HT-29 (cell line): ENCODE measurements at places on chromosomes 16 and 17. TPM values are rescaled to one million over a fixed set of nuclear protein-coding genes. Genes with fewer than 3 reads are reported as not detected.

SLC16A13 gene
- 0.16 and 0.28 TPM in 2 replicates for total RNA-seq

DNA sequence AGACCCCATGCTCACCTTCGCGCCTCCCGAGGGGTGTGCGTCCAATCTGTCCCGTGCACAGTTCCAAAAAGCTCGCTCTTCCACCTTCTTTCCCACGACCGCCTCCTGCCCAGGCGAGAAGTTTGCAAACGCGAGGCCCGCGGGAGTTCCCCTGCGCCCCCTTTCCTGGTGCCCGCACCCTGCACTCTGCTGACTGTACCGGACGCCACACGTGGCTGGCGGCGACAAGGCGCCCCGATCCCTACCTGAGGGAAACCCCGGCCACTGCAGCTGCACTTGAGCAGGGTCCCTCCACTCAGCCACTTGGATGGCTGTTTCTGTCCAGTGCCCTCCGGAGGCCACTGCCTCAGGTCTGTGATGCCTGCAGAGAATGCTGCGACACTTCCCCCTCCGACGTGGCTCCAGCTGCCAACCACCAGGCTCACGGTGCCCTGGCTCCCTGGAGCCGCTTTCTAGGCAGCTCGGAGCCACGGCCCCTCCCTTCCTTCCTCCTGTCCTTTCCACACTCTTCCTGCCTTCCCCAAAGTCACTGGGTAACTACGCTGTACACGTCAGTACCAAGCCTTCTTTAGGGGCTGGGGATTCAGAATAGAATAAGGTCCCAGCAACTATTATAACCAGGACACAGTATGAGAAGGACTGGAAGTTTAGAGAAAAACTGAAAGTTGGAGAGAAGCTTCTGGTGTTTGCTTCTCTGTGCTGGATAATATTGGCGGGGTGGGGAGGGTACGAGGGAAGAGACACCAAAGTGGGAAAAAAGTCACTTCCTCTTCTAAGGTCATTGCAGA is at the start of gene MLKL:
MLKL (minus strand) TSS at position 425 of the 788 bp plus-strand sequence. CDS start 5,105 bp downstream, outside the sequence.
- DNase-seq = peak; percentile 74

DNA sequence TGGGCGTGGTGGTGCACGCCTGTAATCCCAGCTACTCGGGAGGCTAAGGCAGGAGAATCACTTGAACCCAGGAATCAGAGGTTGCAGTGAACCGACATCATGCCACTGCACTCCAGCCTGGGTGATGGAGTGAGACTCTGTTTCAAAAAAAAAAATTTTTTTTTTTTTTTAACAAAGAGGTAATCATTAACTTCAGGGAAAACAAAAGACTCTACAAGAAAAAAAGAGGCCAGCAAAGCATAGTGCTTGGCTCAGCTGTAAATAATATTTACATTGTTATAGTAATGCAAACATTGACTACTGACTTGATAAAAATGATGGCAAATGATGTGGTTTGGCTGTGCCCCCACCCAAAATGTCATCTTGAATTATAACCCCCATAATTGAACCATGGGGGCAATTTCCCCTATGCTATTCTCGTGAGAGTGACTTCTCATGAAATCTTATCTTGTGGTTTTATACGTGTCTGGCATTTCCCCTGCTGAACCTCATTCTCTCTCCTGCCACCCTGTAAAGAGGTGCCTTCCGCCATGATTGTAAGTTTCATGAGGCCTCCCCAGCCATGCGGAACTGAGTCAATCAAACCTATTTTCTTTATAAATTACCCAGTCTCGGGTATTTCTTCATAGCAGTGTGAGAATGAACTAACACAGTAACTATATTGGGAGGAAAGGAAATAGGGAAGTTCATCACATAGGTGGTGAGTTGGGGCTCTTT is 12.7 kb upstream of the SSTR2 start:
- peak; percentile 43 for DNase-seq

DNA sequence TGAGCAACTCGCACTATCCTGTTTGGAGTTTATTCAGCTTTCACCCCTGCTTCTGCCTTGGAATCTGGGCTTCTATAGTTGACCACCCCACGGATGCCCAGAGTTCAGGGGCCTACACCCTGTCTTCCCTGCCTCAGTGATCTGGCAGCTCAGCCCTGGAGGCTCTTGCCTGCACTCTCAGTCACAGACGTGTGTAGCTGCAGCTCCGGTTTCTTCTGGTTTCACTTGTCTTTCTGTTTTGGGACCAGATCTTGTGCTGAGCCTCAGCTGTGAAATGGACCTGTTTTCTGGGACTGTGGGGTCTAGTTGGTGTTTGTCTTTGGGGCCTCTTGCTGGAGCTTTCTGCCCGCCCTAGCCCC is 5.8 kb downstream of the GPT2 start:
- DNase-seq = no peak

GRCh38 chr16:87853411-87854052 is 15.8 kb downstream of the SLC7A5 start:
- DNase-seq = peak; percentile 90

- DNase-seq = no peak
These were observed 144.4 kb downstream of the SNX11 start for GRCh38 chr17:48251950-48252349.

- DNase-seq = peak; percentile 68
These were observed at the start of gene HIC1 for GRCh38 chr17:2054512-2055291. Gene HIC1, plus strand, starts transcription at chr17:2055103. Its CDS starts 1,588 bp downstream, at chr17:2056691.

GRCh38 chr16:18062713-18063112 is 273.8 kb downstream of the NPIPA8 start:
- no peak for DNase-seq
